WERI-Rb-1 (cell line): ENCODE measurements at places on chromosomes 7 and 10.

GRCh38 chr7:71470326-71470725 is 338.4 kb downstream of the GALNT17 start:
- DNase-seq = no peak

- no peak for DNase-seq
These were observed 49.9 kb downstream of the NRCAM start for GRCh38 chr7:108406222-108406890.

DNA sequence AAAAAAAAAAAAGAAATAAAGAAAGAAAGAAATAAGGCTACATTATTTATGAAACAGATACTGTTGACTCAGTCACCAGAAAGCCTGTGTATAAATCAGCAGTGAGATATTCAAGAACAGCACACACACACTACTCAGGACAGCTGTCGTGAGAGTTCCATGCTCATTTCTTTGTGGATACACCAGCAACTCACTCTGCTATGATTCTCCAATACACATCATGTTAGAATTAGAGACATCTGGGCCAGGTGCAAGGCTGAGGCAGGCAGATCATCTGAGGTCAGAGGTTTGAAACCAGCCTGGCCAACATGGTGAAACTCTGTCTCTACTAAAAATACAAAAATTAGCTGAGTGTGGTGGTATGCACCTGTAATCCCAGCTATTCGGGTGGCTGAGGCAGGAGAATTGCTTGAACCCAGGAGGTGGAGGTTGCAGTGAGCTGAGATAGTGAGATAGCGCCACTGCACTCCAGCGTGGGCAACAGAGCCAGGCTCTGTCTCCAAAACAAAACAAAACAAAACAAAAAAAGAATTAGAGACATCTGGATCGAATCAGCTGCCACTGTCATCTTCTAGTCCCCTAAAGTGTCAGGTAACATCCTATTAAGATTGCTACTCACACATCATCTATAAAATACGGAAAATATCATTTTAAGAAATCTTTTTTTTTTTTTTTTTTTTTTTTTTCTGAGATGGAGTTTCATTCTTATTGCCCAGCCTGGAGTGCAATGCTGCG is 11.2 kb upstream of the NUPR2 start:
- DNase-seq = no peak

DNA sequence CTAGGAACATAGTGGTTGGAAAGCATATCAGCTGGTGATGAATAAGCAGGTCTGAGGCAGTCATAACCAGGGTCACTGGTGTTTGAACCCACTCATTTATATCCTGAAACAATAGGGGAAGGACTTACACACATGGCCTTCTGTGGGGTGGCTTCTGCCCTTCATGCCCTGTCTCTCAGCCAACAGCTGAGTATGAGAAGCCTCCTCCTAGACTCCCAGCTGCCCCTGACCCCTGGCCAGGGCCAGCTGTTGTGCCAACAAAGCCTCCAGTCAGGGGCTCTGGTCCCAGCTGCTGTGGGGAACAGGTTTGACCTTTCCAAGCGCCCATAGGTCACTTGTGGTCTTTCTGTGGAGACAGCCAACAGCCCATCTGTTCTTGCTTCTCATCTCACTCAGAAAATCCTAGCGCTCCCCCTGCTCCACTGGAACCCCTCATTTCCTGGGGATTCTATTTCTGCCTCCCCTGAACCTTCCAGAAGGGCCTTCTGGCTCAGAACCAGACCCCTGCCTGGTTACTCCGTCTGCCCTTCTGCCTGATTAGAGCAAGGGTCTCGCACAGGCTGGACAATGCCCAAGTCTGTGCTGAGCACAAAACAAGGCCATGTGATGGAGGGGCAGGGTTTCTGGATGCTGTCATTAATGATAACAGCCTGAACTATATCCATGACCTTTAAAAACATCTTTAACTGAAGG is 9.7 kb upstream of the PURB start:
- no peak for DNase-seq

DNA sequence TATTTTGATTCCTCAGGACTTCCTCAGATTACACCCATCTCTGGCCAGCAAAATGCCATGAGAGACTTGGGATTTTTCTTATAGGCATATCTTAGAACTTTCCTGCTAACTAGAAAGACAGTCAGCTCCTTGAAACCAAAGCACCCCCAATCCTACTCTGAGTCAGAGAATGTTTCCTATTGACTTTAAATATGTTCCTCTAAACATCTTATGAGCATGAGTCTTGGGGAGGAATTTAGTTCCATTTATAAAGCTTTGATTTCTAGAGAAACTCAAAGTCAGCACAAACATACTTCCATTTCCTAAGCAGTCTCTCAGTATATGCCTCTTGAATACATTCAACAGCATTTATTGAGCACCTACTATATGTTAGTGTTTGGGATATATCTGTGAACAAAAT is 128.5 kb downstream of the INHBA start:
- no peak for DNase-seq

- DNase-seq = no peak
These were observed 9.5 kb downstream of the PLXDC2 start for GRCh38 chr10:19825700-19826099.

GRCh38 chr10:3548702-3549101 is 236.3 kb downstream of the KLF6 start:
- DNase-seq = no peak

- no peak for DNase-seq
These were observed 32.4 kb downstream of the UNC5B start for GRCh38 chr10:71244431-71245419.

DNA sequence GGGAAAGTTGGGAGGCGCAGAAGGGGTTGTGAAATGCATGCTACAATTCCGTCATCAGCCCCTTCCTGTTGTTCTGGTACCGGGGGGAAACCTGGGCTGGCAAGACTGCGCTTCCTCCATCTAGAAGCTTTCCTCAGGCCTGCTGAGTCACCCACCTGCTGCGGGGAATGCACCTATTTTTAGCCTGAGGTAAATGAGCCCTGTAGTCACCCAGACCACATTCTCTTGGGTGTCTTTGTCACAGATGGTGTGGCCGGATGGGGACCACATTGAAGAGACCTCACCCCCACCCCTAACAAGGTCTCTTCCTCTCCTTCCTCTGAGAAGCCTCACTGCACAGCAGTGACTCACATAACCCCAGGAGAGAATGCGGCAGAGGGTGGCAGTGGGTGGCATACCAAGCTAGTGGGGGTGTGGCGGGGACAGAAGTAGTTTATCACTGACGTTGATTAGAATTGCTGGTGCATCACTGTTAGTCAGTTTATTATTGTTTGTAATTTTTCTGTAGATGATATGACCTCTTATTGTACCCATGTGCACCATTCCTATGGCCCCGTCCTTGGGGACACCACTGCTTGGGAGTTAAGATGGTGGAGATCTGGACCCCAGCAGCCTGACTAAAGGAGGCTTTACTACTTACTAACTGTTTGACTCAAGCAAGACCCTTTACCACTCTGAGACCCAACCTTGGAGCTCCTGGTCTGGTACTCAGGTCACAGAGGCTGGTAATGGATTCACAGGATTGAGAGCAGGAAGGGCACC is 83.0 kb upstream of the DUSP5 start:
- DNase-seq = no peak

DNA sequence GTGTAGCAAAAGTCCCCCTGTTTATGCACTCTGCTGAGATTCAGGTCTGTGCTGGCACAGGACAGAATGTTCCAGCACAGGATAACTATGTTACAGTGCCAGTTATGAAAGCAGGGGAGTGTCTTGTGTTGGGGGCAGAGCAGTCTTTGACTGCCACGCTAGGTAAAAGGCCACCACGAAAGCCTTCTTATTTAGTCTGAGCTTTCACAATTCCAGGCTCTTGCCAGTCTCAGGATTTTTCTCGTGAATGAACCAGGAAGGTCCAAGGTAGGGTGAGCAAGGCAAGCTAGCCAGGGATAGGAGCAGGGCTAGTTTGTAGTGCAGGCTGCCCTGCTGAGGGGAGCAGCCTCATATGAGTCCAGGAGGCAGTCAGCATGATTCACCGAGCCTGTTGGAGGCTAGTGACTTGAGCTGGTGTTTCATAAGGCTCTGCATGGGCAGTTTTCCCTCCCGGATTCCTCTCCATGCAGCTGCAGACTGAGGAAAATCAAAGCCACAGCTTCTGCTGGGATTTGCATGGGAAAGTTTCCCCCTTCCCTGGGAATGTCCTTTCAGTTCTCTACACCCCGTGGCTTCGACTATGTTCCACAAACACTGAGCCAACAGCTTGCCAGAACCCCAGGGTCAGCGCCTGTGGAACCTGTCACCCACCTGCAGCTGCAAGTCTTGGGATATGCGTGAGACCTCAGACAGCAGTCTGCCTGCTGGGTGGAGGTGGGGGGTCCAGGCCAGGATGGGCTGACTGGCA is 112.3 kb downstream of the JCAD start:
- no peak for DNase-seq

DNA sequence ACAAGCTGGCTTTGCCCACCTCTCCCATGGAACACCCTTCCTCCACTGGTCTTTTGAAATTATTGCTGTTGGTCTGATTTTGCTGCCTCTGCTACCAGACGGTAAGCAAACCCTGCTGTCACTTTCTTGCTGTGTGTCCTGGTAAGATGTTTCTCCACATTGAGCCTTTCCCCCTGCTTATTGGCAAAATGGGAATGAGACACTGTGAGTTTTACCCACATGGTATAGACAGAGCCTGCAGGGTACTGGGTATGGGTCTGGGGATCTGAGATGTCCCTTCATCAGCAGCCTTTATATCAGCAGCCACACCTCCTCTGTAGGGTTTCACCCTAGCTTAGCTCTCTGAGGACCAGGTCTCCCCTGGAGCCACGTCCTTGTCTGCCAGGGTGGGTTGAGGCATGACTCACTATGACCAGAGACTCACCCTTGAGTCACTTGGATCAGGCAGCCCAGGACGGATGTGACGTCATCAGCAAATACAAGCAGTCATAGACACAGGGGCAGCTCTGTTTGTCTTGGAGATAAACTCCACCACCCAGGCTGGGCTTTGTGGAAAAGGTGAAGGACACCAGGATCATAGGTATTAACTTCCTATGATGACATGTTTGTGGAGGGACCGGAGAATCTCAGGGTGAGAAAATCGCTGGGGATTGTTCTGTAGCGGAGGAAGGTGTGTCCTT is 17.9 kb upstream of the BAIAP2L1 start:
- no peak for DNase-seq

DNA sequence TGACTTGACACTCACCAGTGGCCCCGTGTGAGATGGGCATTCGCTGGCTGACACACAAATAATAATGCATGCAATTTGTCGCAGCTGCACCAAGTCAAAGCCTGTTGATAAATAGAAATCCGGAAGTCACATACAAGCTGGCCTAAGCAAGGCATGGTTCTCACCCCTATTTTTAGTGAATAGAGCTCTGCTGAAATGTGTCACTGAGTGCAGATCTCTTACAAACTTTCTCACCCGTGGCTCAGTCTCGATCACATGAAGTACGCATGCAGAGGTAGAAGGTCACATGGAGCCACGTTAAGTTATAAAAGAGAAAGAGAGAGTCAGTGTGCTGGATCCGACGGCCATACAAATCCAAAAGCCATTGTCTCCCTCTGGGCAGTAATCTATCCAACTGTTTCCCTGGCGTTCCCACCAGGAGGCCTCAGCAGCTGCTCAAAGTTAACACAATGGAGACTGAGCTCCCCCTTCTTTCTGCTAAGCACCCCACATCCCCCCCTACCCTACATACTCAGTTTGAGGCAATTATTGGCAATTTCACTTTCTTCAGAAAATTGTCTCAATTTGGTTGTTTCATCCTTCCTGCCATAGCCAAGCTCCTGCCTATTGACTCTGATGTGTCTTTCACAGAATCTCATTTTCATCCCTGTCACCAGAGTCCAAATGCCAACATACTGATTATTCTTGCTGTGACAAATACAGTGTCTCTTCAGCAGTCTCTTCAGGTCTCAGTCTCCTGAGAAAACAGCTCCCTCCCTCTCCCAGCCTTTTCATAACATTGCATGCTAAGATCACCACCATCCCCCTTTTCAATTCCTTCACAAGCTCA is 473.3 kb upstream of the NRP1 start:
- no peak for DNase-seq

- DNase-seq = no peak
These were observed 75.1 kb downstream of the NOD1 start for GRCh38 chr7:30403477-30403876.

- DNase-seq = no peak
These were observed 724.5 kb downstream of the ANKRD7 start for GRCh38 chr7:118949031-118949430.

DNA sequence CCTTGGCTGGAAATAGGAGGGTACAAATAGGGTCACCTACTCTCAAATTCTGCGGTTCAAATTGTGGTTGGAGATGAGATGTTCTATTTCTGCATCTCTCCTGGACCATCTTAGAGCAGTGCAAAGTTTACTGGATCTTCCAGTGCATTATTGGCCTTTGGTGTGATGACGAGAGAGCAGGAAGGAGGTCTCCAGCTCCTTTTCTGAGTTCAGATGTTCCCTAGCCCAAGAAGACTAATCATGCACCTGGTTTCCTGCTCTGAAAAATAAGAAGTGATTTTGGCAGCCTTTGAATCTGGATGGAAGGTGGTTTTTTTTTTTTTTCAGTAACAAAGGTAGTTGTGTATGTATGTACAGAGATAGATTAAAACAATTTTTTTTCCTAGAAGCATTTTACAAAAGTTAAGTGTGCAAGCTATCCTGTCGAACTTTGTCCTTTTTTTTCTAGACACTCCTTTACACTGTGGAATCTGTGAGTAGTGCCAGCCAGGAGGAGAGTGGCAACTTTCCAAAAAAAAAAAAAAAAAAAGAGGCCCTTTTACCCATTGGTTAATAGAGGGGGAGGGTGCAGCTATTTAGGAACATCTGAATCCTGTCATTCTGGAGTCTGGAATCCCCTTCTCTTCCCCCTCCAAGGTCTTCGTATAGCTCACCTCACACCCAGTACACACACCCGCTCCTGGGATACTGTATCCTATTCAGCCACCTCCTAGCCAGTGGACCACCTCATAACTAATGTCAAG is 26.3 kb downstream of the PAPSS2 start:
- DNase-seq = no peak

DNA sequence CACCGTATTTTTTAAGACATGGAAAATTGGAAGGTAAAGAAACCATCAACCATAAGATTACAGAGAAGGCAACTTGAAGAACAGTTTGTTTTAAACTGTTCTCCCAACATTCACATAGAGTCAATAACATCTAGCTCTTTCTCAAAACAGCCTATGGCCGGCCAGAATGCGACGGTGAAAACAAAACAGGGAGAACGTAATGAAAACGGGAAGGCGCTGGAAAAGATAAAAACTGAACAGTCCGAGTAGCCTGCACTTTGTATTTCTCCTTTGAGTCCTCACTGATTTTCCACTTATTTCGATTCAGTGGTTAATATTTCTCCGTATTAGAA is 637 bp downstream of the MICU1 start:
- no peak for DNase-seq
